ENCODE measurements at places on chromosomes 3 and 15.

DNA sequence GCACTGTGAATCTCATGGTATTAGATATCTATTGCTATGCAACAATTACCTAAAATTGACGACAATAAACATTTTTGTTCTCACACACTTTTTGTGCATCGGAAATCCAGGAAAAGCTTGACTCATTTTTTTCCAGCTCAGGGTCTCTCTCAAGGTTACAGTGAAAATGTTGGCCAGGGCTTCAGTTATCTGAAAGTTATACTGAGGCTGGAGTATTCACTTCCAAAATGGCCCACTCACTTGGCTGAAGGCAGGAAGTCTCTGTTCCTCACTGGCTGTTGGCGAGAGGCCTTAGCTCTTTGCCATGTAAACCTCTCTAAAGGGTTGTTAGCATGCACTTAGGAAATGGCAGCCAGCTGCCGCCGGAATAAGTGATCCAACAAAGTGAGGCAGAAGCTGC lies 41.4 kb downstream of the OSTN start:
- DNase-seq: no peak

- no peak for DNase-seq
Measured at GRCh38 chr3:61877359-61878138, 316.2 kb downstream of the PTPRG start.

- no peak for DNase-seq
Measured at GRCh38 chr3:62882676-62883200, 7.5 kb upstream of the CADPS start.

- DNase-seq: no peak
Measured at GRCh38 chr15:90645873-90646575, 71.1 kb upstream of the BLM start.

- DNase-seq: no peak
Measured at GRCh38 chr15:98660055-98660454, 11.7 kb downstream of the IGF1R start.
